ENCODE measurements at places on chromosomes 5 and 9. TPM values are rescaled to one million over a fixed set of nuclear protein-coding genes. Genes with fewer than 3 reads are reported as not detected.
A peak's percentile ranks its signal among the peaks of the same experiment; 100 is the strongest.

DNA sequence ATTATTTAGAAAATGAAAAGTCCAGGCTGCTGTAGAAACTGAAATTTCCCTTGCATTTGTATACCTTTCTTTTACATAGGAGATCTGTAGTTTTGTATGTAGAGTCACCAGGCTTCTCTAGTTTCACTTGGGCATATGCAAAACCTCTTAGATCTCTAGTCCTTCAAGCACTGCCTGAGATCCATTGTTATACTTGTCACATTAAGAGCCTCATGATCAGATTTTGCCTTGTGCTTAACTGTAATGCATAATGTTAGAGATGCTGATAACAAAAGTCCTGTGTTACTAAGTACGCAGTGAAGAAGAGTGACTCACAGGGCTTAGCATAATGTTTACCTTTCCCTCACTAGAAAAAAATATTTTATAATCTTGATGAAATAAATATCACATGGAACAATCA, 250.2 kb downstream of the CYLC2 start:
- DNase-seq: peak; percentile 11

DNA sequence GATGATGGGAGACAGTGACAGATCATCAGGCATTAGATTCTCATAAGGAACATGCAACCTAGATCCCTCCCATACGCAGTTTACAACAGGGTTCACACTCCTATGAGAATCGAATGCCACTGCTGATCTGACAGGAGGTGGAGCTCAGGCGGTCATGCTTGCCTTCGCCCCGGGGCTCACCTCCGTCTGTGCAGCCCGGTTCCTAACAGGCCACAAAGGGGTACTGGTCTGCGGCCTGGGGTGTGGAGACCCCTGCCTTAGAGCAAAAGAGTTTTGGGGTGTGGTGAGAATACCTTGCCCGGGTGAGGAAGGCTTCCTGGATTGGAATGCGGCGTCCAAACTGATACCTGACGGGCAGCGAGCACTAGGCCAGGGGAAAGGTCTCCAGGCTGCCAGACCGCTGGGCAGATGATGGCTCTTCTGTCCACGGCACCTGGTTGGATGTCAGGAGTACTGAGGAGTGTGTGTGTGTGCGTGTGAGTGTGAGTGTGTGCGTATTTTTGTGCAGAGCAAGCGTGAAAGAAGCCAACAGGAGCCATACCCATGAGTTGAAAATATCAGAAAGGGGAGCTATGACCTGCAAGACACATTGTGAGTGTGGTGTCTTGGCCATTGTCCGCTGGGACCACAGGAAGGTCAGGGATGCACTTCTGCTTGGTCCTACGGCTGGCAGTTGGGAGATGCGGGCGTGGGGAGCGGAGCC, 55.4 kb downstream of the ACER2 start:
- DNase-seq: no peak

Gene PLPPR1
- not detected for total RNA-seq

GRCh38 chr5:80676706-80677105, 21.9 kb upstream of the DHFR start:
- DNase-seq: no peak

DNA sequence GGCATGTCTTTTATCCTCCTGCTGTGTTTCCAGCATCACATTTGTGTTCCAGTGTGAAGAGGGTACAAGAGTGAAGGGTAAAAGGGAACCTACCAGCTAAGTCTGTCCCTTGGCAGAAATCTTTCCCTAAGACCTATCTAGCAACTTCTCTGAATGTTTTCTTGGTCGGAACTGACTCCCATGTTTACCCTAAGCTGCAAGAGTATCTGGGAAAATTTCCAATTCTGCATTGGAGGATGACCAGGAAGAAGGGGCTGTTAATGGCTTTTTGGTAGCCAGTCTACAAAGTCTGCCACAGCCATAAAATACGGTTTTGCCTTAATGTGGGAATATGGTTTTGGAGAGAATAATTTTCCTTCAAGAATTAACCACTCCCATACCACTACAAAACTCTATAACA, 75.1 kb downstream of the MAST4 start:
- DNase-seq: no peak

GRCh38 chr5:6819521-6819920, 106.3 kb downstream of the TENT4A start:
- DNase-seq: no peak

Data from PC-3 (cell line).